ENCODE measurements at places on chromosomes 12 and 14. TPM values are rescaled to one million over a fixed set of nuclear protein-coding genes. Genes with fewer than 3 reads are reported as not detected.

GRCh38 chr14:78595797-78596196 lies 425.6 kb downstream of the NRXN3 start:
- DNase-seq, result no peak

DNA sequence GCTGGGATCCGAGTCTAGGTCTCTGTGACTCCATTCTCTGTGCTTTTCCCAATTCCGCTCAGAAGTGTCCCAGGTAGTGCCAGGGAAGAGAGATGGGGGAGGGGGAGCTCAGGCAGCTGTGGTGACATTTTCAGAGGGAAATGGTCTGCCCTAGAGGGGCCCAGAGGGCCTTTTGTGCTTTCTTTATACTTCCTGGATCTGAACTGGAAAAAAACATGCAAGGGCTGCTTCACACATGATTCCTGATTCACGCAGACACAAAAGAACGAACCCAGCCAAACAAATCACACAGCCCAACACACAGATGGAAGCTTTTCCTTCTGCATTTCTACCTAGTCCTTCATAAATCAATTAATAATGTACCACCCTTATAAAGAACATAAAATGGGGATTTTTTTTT lies 26.5 kb downstream of the GPR68 start:
- no peak for DNase-seq

DNA sequence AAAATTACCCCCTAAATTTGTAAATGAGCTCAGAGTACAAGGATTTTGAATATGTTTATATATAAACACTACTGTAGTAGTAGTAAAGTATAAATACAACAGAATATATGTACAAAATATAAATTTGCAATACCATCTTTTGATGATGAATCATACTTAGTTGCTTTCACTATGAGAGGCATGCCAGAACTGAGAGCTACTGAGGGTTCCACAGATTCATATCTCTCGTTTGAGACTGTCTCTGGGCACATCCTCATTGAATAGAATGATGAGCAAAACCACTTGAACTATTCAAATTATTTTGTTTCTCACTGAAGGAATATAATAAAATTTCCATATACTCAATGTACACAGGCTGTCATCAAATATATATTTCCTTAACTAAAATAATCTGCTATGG lies 417.6 kb downstream of the NAV3 start:
- no peak for DNase-seq

DNA sequence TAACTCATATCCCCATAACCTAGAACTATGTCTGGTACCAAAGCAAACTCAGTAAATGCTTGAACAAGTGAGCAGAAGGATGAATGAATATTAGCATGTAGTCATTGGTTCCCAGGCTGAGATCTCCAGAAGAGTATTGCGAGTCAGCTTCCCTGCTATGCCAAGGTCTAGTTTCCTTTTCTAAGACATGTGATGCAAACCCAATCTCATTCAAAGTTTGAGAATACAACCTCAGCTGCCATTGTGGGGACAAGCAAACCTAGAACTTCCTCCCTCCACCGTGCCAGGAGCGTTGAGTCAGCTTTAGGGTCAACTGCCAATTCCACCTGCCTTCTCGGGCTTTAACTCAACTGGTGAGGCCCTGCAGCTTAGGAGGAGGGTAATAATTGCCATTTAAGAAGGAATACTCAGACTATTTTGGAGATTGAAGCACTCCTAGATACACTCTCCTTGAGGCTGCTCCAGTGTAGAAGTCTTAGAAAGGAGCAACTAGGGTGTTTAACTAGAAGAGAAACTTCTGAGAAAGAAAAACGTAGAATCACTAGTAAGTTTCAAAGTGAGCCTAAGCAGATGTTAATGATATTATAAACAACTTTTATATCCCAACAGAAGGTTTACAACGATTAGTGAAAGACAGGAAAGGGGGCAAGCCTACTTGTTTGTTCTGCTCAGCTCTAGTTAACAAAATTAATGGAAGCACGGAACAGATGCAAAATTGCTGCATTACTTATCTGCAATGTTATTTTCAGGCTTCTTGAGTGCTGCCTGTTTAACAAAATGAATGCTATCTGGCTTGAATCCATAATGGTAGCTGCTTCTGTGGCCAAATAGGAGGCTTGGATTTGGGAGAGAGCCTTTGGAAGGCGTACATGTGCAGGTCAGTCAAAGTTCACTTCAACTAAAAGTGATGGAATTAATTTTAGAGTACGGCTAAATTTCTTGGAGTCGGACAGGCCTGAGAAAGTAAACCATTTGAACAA lies 96.9 kb downstream of the HELB start:
- no peak for DNase-seq

GRCh38 chr14:75315144-75315543 lies 36.5 kb downstream of the FOS start:
- no peak for DNase-seq

- DNase-seq, result no peak
Measured at GRCh38 chr14:66036547-66036946, 449.6 kb upstream of the CCDC196 start.

DNA sequence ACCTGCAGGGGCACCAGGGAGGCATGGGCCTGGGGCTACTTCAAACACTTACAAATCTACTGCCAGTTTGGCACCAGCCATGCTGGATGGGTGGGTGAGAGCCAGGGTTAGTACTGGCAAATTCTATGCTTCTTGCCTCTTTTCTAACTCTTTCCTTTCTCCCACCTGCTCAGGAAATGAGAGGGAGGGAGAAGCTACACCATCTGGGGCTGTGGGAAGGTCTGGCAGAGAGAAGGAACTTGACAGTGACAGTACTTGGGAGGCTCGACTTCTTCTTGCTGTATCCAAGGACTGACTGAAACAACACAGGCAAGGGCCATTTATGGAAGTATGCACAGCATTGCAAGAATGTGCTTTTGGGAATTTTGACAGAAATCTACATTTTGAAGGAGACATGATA lies 149.6 kb upstream of the DYRK2 start:
- no peak for DNase-seq

DNA sequence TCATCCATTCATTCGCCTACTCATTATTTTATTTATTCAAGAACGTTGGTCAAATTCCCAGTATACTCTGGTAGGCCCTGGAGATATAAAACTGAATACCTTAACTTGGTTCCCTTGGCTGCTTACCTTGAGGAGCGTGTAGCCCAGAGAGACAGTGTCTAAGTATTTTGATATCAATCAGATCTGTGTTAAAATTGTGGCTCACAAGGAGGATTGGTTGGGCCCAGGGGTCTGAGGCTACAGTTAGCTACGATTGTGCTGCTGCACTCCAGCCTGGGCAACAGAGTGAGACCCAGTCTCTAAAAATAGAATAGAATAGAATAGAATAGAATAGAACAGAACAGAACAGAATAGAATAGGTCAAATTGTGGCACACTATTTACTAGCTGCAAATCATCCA lies 438.4 kb downstream of the ADAMTS20 start:
- DNase-seq, result no peak

GRCh38 chr14:59919570-59920377 lies at the start of gene LRRC9:
Gene LRRC9, plus strand, starts transcription at chr14:59920144.
- DNase-seq, result no peak

DNA sequence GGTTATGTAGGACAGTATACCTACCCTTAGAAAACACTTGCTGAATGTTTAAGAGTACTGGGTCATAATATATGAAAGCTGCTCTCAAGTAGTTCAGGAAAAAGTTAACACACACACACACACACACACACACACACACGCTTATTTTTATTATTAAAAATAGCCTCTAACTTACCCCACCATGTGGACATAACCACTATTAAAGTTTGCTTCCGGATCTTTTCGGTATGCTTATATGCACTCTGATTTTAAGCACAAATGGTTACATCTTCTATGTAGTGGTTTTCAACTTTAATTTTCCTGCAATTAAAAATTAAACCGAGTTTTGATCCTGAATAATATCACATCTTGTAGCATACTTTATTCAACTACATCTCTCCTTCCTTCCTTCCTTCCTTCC lies 84.9 kb upstream of the TRAF3 start:
- no peak for DNase-seq

- no peak for DNase-seq
Measured at GRCh38 chr14:104477666-104478380, 101.7 kb upstream of the C14orf180 start.

DNA sequence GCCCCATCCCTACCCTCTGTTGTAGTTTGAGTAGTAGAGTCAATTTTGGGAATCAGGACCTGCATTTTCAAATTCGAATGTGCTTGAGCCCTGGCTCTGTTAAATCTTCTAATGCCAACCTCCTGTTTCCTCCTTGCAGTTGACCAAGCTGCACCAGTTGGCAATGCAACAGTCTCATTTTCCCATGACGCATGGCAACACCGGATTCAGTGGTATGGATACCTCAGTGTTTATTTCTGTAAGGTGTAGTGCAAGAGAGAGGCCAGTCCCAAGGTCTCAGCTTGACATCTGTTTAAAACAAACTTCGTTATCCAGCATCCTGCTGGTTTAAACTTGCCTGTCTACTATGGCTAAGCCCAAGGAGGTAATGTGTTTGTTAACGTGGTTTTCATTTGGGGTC lies 15.2 kb downstream of the PCBP2 start:
- no peak for DNase-seq

GRCh38 chr14:38789805-38790204 lies 313.2 kb downstream of the SEC23A start:
- no peak for DNase-seq

DNA sequence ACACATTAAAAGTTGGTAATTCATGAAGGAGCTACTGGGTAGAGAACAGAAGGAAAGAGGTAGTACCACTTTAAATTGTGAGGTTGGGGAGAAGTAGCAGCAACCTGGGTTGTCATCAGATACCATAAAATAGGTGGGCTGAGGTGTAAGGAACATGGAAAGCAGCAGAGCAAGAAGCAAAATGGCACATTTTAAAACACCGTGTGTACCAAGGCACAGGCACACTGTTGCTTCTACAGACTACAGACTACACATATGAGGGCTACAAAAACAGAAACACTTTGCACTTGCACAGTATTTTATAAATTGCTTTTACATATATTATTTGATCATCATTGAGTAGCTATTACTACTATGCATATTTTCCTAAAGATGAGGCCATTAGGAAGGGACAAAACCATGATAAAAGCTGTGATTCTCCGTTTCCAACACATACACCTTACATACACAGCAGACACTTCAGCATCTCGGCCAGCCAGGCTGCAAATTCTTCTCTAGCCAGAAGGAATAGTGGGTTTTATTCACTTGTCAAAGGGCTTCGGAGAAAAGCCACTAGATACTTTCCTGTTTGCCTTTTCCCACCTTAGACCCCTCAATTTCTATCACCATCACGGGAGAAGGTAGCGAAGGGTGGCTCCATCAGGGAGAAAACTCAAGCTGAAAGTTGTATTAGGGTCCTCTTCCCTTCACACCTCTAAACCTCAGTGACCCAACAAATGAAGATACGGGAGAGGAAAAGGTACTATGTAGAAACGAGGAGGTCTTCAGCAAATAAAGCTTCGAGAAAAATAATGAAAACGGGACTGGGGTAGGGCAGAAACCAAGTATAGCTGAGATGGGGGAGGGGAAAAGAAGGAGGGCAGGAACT lies 1.6 kb downstream of the PYM1 start:
- DNase-seq, result no peak

DNA sequence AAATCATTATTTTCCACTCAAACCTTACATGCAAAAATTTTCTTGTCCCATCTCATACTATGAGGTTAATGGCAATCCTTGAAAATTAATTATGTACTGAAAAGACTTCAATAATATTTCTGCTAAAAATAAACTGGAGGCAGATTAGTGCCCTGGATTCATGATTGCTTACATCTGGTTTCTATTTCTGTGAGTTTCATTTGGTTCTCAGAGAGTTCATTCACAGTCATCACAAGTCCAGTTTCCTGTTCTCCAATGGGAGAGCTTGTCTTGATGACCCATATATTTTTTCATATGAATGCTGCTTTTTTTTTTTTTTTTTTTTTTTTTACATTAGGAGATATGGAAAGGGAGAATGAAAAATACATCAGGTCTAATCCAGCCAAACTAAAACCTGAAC lies 6.6 kb upstream of the PTHLH start:
- no peak for DNase-seq

- no peak for DNase-seq
Measured at GRCh38 chr12:64186789-64187188, 35.3 kb downstream of the KICS2 start.

DNA sequence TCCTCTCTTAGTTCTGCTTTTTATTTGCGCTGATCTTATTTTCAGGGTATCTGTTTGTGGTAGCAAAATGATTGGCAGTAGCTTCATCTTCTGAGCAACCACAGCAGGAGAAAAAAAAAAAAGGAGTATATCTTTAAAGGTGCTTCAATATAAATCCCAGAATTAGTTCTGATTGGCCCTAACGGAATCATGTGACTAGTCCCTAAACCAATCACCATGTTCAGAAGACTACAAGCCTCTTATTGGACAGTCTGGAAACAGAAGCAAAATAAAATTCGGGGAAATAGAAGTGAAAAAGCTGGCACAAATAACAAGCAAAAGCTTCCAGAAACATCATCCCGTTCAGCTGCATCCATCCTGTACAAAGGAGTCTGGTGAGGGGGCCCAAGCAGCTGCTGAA lies 49.9 kb upstream of the PTPRO start:
- DNase-seq, result no peak

DNA sequence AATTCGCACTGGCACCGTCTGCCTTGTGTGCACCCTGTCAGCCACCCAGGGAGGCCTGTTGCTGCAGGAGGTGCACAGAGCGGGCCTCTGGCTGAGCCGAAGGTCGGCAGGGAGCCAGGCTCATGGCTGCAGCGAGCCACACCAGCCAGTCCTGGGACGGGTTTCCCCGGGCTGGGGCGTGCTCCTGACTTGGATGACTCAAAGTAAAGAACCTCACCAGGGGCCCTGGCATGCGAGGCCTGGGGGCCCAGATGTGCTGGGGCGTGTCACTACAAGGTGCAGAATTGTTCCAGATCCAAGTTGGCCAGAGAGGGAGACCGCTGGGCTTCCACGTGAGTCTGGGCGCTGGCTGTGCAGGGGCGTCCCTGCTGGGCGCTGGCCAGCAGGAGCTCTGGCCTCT lies 34.5 kb downstream of the FBRSL1 start:
- no peak for DNase-seq

DNA sequence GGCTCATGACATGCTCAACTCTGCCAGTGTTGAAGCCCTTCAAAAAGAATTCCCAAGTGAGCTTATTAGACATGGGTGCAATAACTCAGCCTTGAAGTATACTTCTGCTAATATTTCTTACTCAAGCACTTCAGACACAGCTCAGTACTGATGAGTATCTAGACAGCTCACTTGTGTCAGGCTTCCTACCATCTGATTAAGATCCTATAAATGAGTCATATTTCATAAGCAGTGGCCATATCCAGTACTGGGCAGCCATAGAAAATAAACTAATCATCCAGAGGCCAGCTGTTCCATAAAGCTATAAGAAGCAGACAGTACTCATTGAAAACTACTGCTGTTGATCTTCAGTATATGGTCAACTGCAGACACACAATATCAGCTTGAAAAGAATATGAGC lies 12.9 kb downstream of the FSCB start:
- no peak for DNase-seq

- DNase-seq, result no peak
Measured at GRCh38 chr12:118164798-118165486, 29.0 kb downstream of the PEBP1 start.

Gene OVCH1
- polyA plus RNA-seq, result 0.54 TPM

Gene ITGA7
- 409 TPM for polyA plus RNA-seq

Gene OR6C2
- not detected for polyA plus RNA-seq

Gene P2RX7
- 1.0 TPM for polyA plus RNA-seq

Gene KLRG1
- polyA plus RNA-seq, result 3.9 TPM

Gene WNT1
- not detected for polyA plus RNA-seq

Gene ENTPD5
- 15.6 TPM for polyA plus RNA-seq

Gene MON2
- 40.1 TPM for polyA plus RNA-seq

Gene SLC35F4
- polyA plus RNA-seq, result 0.37 TPM

Gene P2RX2
- not detected for polyA plus RNA-seq

Gene AMIGO2
- polyA plus RNA-seq, result 1.3 TPM

Gene FBXO33
- polyA plus RNA-seq, result 4.5 TPM

Data from forelimb muscle (tissue), 1 donor.